ENCODE measurements at places on chromosomes 16 and 17.
A peak's percentile ranks its signal among the peaks of the same experiment; 100 is the strongest.

DNA sequence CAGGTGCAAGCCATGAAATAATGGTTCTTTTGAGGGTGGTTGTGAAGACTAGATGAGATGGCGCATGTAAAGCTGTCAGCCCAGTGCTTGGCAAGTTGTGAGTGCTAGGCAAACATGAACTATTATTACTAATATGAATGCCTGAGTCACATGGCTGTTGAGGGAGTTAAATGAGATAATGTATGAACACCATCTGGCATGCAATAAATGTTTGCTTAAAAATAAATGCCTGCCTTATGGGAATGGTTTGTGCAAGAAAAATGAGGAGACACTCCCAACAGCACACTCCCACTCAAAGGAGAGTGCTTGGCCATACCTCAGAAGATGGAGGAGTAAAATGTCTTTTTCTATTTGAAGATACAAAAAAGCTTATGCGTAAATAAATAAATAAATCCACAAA lies 3.6 kb downstream of the MAPK3 start:
- DNase-seq, result no peak

DNA sequence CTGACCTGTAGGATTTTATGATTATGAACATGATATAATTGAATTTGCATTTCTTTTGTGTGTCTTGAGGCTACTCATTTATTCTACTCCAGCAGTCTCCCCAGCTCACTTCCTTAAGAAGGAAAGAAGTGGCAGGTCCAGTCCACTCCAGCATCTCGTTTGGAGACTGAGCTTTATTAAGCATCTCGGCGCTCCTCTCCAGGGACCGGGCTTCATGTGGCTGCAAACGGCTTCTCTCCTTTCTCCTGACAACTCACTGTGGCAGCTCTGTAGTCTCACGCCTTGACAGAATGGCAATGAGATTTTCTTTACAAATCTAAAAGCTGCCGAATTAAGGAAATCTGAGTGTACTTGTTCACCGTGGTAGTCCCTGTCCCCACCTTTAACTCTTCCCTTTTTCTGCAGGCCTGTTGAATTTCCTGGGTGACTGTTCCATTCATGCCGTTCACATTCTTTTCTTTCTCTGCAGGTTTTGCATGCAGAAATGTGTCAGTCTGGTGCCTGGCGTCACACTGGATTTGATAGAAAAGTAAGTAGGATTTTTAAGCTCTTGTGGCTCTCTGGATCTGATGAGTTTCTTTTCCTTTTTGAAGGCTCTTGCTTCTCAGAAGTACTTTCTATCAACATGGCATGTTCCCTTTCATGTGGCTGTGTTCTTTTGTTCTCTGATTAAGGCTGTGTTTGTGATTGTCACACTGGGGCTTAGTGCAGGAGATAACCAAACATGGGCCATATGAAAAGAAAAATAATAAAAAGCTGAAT lies 200.5 kb upstream of the CHMP6 start:
- peak; percentile 47 for DNase-seq

DNA sequence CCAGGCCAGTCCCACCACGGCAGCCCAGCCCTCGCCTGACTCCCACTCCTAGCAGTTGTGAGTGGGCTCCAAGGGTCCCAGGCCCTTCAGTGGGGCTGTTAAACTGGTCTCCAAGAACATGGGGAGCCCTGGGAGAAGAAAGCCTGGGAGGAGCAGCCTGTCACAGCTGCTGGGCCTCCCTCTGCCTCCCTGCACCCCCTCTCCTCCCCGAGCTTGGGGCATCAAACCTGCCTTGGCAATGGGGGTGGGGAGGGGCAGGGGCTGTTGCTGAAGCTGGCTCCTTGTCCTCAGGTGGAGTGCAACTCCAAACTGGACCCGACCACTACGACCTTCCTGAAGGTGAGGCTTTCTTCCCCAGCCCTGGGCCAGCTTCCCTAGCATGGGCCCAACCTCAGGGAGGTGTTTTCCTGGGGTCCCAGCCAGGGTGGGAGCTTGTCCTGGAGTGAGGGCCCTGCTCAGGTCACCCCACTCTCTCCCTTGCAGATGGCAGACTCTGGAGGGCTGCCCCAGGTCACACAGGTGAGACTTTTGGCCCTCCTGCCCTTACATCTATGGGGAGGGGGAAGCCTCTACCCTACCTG lies 6.6 kb upstream of the SETD6 start:
- no peak for DNase-seq

- no peak for DNase-seq
Measured at GRCh38 chr16:78252757-78253156, 153.3 kb downstream of the WWOX start.

DNA sequence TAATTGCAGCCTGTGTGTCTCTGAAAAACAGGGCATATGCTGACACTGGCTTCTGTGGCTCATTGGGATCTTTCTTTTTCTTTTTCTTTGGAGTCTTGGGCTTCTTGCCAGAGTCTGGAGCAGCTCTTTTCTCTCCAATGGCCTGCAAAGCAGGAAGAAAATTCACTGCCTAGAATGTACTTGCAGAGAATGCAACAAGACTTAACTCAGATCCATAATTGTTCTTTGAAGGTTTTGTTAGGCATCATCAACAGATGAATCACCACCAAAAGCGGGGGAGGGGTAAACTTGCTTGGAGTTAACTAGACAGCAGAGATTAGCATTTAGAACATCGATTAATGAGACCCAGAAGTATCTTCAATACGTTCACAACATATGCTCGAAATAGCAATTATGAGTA lies 100.9 kb downstream of the TOX3 start:
- DNase-seq, result no peak

- peak; percentile 35 for DNase-seq
Measured at GRCh38 chr16:57998486-57998885, 2.0 kb downstream of the ZNF319 start.

DNA sequence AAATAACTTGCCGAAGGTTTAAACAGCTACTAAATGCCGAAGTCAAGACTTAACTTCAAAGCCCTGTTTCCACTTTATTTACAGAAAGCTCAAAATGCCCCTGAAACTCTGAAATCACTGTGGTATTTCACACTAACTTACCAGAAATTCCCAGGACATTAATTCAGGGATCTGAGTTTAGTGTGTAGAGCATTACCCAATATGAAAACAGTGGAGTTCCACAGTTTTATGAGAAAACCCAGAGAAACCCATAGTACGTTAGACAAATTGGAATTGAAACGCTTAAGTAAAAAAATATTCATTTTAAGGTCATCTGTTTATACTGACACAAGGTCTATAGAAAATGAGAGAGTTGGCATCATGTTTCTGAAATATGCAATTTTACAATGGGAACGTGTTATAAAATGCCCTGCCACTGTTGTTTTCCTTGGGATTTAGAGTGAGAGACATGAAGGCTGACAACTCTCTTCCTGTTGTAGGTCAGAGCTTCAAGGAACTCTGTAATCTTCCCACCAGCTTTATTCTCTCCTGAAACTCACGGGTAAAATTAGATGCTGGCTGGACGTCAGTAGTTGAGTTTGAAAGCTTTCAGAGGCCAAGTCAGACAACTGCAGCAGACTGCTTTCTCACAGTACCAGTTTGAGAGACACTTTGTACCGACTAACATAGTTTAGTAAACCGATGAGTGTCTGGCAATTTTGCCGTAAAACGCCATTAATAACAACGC lies 139.4 kb upstream of the TBX2 start:
- DNase-seq, result no peak

DNA sequence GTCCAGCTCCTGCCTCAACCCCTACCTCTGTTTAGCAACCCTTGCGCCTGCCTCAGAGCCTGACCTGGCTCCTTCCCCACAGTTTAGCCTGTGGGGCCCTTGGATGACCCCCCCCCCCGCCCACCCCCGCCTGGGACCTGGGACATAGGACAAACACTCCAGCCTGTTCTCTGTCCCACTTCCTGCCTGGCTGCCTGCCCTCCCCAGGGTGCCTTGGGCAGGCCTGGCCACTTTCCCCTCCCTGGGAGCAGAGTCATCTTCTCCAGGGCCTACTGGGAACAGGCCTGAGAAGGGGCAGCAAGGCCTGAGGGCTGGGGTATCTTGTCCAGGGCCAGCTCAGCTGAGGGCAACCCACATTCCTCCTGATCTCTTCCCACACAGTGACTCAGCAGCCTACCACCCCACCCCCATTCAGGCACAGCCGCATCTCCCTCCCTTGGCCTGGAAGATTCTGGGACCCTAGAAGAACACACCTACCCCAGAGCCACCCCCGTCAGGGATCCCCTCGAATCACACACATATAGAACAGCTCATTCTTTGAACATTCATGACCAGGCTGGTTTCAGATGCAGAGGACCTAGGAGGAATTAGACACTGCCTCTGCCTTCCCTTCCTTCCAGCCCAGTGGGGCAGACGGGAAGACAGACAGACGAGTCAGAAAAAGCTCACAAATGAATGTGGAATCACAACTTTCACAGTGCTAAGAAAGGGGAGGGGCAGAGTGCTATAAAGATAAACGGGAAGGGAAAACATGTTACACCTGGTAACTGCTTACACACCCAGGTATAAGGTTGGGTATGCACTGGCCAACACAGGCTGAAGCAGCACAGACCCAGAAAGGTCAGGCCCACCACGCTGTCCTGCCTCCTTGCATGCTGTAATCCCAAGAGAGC lies 6.0 kb downstream of the FHOD1 start:
- no peak for DNase-seq

DNA sequence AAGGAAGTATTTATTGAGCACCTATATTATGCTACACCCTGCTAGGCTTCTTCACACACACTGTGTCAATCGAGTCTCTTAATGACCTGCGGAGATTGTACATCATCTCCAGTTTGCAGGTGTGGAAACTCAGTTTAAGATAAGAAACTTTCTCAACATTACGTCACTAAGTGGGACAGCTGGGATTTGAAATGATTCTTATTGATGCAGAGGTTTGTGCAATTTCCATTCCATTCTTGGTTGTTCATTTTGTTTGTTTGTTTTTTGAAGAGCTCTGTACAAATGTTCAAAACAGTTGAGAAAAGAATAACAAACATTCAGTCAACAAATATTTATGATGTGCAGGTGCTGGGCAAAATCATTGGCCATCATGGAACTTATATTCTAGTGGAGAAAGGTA lies 84.8 kb downstream of the MAP2K6 start:
- DNase-seq, result no peak

- no peak for DNase-seq
Measured at GRCh38 chr16:60748366-60748765, 1287.9 kb downstream of the CDH8 start.

DNA sequence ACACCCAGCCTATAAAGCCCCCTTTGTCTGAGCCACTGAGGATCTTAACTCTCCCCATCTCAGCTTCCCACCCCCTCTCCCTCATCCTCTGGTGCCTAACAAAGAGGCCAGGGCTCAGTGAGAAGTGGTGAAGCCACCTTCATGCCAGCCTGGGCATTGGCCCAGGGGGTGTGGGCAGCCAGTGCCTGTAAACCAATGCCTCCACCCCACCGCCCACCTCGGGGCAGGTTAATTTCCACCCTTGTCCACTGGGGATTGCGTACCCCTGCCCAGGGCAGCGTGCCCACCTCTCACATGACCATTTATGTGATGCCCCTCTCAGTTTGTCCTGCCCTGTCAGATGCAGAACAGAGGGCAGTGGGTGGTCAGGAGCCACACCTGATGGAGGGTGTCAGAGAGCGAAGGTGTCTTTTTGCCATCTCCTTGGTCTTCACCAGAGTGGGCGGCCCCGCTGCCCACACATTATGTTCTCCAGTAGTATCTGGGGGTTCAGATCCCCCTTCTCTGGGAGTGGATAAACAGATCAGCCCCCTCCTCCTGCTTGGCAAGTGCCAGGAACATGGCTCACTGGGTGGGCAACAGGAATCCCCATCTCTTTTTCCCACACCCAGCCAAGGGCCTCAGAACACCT lies 10.1 kb upstream of the ARHGAP23 start:
- no peak for DNase-seq

DNA sequence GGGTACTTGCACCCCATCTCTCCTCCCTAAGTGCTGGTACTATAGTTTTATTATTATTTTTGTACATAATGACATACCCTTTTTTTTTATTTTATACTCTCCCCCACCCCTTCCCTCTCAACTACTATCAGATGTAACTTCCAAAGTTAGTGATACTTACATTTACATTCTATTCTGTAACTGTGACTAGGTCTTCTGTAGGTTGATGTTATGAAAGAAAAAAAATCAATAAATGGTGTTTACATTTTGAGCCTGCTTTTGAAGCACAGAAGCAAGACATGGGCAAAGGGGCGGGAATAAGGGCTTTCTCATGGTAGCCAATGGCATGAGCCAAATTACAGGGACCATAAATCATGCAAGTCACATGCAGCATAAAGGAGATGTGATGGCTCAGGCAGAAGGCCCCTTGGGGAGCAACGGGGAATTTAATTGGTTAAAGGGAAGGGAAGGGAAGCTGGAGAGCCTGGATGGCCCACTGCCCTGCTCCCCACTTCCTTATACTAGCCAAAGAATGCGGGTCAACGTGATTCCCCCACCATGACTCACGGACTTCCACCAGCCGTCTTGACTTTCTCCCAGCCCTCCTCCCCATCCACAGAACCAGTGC lies 2.4 kb upstream of the ACSF2 start:
- DNase-seq, result no peak

DNA sequence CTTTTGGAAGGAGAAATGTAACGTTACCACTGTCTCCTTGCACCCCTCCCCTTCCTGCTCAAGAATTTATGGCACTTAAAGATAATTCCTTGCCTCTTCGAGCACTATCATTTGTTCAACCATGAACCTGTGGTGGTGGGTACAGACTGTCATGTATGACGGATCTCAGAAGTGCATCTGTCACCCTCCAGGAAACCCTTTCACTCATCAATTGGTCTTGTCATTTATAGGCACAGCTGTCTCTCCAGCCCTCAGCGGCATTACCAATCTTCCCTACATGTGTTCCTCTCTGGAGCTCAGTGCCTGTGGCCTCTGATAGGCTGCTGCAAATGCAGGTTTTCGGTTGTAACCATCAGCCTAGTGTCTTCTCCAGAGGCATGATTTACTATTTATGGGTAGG lies 15.0 kb downstream of the CNTNAP4 start:
- no peak for DNase-seq

GRCh38 chr17:67456889-67457288 lies 79.8 kb downstream of the PITPNC1 start:
- peak; percentile 14 for DNase-seq

GRCh38 chr17:9670596-9670995 lies 25.3 kb downstream of the USP43 start:
- no peak for DNase-seq

GRCh38 chr16:69071036-69071435 lies 34.4 kb upstream of the HAS3 start:
- no peak for DNase-seq

DNA sequence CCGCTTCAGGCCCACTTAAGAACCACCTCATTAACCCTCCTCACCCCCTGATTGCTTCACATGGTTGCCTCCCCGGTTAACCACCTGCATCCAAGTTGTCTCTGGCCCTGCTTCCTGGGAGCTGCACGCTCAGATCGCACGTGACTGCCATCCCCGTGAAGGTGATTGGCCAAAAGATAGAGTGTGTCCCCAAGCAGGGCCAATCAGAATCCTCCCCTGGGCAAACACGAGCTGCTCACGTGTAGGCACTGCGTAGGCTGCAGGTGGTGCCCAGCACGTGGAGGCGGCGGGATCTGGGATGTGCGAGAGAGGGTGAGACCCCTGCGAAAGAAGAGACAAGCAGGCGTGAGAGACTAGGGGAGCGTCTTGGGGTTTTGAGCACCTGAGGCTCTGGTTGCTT lies 111.8 kb upstream of the CRHR1 start:
- DNase-seq, result no peak

Measured in activated naive CD4-positive, alpha-beta T cell treated with anti-CD3 and anti-CD28 coated beads, Interleukin-2, amount 50 U/mL, for 72 hours (primary cell).